ENCODE measurements at places on chromosomes 12 and 14.

DNA sequence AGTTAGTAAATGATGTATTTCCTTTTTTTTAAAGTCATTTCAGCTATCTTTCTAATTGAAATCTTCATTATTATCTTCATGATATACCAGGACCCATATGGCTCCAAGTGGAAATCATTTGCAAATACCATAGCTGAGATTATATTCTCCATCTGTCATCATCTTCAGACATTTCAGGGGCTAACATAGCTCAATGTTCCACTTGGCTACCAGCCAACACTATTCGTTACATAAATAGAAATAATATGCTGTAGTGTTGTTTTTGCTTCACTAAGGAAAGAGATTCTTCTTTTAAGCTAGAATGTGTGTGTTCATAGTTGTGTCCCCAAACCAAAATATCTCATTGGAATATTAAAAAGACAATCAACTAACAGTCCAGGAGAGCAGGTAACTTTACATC is 225.1 kb downstream of the DIO2 start:
- DNase-seq, result no peak

GRCh38 chr14:71555654-71556559 is 376.3 kb upstream of the RGS6 start:
- DNase-seq, result no peak

DNA sequence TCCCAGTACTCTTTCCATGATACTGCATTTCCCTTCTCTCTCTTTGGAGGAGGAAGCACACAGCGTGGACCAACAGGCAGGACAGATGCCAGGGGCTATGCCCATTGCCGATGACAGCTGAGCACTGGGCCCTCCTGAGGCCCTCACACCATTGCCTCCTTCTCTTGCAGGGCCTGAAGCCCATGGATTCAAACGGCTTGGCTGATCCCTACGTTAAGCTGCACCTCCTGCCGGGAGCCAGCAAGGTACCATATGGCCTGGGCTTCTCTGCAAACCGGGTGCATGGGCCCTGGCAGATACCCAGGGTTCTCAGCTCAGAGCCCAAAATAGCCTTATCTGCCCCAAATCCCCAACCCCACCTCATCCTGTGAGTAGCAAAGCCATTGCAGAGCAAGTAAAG is 25.2 kb upstream of the OAS1 start:
- DNase-seq, result no peak

DNA sequence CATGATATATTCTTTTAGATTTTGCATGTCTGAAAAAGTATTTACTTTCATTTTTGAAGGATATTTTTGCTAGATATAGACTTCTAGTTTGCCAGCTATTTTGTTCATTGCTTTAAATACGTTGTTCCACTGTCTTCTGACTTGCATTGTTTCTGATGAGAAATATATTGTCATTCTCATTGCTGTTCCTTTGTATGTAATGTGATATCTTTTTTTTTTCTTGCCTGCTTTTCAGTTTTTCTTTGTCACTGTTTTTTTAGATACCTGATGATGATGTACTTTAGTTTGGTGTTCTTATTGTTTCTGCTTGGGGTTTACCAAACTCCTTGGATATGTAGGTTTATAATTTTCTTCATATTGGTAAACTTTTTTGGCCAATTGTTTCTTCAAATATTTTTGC is 107.9 kb downstream of the SNAPC1 start:
- DNase-seq, result no peak

GRCh38 chr12:111322336-111323250 is 46.3 kb downstream of the PHETA1 start:
- peak; percentile 2 for DNase-seq

- no peak for DNase-seq
Measured at GRCh38 chr12:49585477-49586459, 17.8 kb upstream of the MCRS1 start.

- DNase-seq, result no peak
Measured at GRCh38 chr12:77599782-77600467, 230.8 kb upstream of the NAV3 start.

GRCh38 chr14:105926373-105927095 is 400.2 kb downstream of the TMEM121 start:
- no peak for DNase-seq

- no peak for DNase-seq
Measured at GRCh38 chr12:79344855-79345847, 345.6 kb downstream of the PAWR start.

GRCh38 chr14:26400373-26400772 is 197.5 kb downstream of the NOVA1 start:
- DNase-seq, result no peak

DNA sequence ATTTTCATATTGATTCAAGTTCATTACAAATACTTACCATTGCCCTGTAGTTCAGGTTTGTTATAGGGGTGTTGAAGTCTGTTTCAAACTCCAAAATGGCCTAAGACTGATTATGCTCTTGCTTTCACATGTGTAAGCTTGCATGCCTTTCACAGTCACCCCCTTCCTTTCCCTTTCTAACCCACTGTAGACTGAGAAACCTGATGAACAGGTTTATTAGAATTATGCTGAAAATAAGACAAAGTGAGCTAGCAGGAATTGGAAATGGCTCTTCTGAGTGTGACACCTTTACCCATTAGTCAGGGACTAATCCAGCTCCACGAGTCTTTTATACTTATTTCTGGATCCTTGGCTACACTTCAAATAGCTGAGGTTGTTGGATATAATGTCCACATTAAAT is 38.9 kb downstream of the FBXO33 start:
- DNase-seq, result no peak

DNA sequence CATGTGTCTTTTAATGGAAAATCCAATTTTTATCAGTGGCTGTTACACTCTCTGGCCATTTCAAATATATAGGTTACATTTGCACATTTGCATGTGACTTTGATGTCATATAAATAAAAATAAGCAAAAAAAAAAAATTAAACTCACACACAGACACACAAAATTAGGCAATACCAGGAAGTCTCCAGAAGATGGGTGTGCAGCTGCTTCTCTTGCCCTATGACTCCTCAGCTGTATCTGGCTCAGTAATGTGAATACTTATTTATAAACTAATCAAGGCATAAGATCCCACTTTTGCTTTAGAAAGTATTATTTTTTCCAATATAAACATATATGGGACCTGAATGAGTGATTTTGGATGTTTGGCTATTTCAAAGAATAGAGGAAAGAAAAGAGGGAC is 461.1 kb downstream of the LRIG3 start:
- no peak for DNase-seq

Data from C1 segment of cervical spinal cord (tissue), 14 donors.